HFFc6 (cell line): ENCODE measurements at places on chromosomes 5 and 9.
A peak's percentile ranks its signal among the peaks of the same experiment; 100 is the strongest.

DNA sequence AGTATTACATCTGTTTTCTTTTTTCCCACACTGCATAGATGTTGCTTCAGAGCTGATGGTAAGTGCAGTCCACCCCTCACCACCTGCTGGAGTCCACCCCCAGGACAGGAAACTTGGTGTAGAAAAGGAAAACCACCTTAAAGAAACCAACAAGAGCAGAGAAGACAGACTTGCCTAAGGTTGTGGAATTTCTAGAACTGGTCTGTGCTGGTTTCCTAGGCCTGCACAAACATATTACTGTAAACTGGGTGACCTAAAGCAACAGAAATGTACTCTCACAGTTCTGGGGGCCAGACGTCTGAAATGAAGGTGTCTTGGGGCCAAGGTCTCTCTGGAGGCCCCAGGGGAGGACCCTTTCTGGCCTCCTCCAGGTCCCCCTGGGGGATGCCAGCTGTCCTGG is 293.4 kb upstream of the IRX1 start:
- DNase-seq: no peak

GRCh38 chr5:35129921-35130485 is 82.3 kb upstream of the AGXT2 start:
- DNase-seq: no peak

DNA sequence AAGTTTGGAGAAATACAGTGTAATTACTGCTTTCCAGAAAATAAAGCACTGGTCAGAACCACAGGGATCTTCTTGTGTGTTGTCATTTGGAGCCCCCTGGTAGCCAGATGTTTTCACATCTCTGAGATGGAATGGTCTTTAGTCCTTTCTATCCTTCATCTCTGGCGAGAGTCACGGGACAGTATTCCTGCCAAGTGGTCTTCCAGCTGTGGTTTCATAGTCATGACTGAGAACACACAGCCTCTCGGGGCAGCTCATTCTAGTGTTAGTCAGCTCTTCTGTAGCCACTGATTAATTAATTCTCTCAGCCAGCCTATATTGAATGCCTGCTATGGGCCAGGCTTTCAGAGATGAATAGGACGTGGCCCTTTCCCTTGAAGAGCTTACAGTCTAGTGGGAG is 34.1 kb downstream of the HMGXB3 start:
- peak; percentile 83 for DNase-seq

- DNase-seq: no peak
These were observed 128.0 kb downstream of the PIP5K1B start for GRCh38 chr9:68832861-68833518.

DNA sequence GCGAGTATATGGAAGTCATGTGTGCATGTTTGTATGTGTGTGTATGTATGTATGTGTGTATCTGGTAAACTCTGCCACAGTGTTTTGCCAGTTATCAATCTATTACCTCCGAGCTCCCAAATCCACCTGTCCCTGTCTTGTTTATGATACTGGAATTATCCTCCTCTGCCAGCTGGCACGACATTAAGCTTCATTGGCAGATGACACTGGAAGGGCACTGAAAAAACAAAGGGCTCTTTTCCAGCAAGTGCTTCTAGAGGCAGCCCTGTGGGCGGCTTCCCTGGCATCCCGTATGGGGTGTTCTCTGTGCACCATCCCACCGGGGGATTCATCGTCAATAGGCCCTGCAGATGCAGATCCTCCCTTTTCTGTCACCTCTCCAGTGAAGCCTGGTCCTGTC is 221.5 kb downstream of the MSX2 start:
- DNase-seq: no peak

DNA sequence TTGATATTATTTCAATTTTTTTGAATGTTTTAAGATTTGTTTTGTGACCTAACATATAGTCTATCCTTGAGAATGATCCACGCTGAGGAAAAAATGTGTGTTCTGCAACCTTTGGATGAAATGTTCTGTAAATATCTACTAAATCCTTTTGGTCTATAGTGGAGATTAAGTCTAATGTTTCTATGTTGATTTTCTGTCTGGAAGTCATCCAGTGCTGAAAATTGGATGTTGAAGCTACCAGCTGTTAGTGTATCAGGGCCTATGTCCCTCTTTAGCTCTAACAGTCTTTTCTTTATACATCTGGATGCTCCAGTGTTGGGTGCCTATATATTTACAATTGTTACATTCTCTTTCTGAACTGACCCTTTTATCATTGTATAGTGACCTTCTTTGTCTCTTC is 422.3 kb downstream of the TMEM232 start:
- DNase-seq: no peak

DNA sequence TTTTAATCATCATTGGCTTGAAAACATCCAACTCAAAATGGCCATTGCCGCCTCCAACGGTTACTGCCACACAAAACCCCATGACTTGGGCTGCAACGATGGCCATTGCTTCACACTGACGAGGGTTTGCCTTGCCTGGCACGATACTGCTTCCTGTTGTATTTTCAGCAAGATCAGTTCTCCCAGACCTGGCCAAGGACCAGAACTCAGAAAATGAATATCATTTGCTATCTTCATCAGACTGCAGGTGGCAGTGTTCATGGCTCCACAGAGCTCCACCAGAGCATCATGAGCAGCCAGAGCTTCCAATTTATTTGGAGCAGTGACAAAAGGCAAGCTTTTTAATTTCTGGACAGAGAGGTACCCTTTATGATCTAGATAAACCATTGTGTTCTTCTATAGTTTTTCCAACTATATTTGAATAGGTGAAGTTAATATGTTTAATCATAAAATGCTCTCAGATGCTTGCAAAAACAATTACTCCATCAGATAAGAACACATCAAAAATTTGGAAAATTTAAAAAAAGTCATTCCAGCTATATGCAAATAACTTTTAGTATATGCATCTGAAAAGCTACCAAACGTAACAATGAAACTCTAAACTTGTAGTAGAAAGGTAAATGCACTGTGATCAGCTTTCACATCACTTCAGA is 10.4 kb downstream of the AMACR start:
- DNase-seq: peak; percentile 86

- DNase-seq: no peak
These were observed 32.2 kb upstream of the NOTCH1 start for GRCh38 chr9:136577941-136578625.

- no peak for DNase-seq
These were observed 7.9 kb downstream of the NSD1 start for GRCh38 chr5:177141496-177141895.

- DNase-seq: no peak
These were observed 331.2 kb upstream of the SMARCA2 start for GRCh38 chr9:1683951-1684350.

GRCh38 chr9:84573083-84573482 is 96.4 kb upstream of the NTRK2 start:
- no peak for DNase-seq

DNA sequence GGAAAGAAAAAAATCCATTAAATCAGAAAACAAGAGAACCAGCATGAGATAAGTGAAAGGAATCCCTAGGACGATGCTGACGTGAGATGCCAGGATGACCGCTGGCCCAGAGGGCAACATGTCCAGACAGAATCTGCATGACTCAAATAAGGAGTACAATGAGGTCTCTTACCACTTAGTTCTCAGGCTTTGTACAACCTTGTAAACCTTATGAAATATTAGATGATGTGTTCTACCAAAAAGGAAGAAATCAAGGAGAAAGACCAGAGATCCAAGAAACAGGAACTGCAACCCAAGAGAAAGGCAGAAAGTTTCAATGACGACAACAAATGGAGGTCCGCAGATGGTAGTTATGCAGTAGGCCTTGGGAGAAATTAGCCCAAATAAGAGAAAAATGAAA is 2.8 kb upstream of the GPR150 start:
- no peak for DNase-seq

- no peak for DNase-seq
These were observed 24.1 kb upstream of the DMAC1 start for GRCh38 chr9:7823651-7824050.

DNA sequence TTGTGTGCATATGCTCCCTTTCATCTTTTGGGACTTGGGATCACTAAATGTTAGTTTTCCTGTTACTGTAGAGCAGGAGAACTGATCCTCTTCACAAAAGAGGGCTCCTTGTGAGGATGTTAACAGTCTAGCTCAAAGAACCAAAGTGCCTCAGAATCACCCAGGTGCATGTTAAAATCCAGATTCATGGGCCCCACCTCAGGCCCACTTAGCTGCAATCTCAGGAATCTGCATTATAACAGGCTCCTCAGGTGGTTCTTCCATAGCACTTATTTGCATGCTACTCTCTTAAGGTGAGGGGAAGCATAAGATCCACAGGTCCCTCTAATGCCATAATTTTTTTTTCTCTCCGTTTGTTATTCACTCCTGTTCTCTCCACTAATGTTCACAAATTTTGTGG is 14.8 kb upstream of the MEF2C start:
- no peak for DNase-seq

DNA sequence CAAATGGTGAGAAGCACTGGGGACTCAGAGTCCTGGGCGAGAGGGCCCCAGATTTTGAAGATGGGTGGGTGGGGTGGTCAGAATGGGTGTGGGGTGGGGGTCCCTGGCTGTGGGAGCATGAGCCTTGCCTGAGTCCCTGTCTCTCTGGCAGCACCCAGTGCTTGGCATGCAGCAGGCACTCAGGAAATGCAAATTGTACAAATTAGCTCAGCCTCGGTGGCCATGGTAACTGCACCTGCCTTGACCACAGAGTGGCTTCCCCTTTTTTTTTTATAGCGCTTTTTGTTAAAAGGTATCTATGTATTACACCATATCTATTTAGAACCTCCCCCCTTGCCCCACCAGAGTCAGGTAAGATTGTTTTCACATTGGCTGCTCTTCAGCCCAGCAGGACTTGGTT is 19.2 kb upstream of the PITX1 start:
- DNase-seq: no peak

GRCh38 chr5:33675958-33676464 is 215.8 kb downstream of the ADAMTS12 start:
- DNase-seq: no peak

GRCh38 chr5:43631182-43631910 is 28.4 kb downstream of the NNT start:
- peak; percentile 84 for DNase-seq

DNA sequence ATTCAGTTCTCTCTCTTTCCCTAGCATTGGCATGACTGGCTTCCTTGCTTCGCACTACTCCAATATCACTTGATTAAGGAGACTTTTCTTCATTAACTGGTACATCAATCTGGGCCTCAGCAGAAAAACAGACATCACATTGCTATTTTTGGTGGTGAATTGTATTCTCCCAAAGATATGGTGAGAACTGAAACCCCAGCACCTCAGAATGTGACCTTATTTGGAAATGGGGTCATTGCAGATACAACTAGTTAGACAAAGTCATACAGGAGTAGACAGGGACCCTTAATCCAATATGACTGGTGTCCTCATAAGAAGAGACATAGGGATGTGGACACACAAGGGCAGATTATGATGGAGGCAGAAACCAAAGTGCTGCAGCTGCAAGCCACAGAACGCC is 7.5 kb upstream of the RAD23B start:
- DNase-seq: no peak

DNA sequence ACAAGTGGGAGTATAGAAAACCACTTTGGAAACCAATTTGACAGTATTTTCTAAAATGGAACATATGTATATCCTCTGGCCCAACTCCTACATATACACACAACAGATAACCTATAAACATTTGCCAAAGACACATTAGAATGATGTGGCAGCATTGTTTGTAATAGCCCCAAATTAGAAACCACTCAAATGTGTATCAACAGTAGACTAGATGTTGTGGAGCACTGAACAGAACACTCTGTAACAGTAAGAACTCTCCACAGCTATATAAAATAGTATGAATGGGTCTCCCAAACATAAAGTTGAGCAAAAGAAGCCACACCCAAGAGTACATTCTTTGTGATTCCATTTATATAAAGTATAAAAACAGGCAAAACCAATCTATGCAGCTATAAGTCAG is 6.1 kb downstream of the ZNF622 start:
- DNase-seq: no peak

DNA sequence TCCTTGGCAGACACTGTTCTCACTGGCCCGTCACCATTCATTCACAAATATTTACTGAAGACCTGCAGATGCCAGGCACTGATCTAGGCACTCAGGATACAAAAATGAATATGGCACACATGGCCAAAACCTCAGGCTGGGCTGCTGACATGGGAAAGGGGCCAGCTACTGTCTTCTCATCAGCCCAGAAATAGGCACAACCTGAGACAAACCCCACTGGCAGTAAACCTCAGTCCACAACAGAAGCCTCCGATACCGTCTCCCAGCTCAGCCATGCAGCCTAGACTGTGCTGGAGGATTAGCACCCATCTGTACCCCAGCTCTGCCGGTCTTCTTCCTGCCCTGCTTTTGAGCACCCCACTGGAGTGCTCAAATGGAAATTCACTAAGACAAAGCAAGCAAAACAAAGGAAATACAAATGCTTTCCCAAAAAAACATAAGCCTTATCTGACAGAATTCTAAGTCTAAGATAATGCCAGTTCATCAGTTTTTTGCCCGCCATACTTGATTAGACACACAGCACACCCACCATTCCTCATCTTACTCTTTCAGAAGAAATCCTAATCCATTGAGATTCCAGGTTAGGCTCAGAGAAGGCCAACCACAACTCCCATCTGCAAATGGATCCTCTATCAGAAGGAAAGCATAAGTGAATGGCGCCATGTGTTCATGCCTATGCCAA is 8.2 kb downstream of the P4HA2 start:
- no peak for DNase-seq

GRCh38 chr5:149358294-149358651 is 427 bp downstream of the PCYOX1L start:
- no peak for DNase-seq

DNA sequence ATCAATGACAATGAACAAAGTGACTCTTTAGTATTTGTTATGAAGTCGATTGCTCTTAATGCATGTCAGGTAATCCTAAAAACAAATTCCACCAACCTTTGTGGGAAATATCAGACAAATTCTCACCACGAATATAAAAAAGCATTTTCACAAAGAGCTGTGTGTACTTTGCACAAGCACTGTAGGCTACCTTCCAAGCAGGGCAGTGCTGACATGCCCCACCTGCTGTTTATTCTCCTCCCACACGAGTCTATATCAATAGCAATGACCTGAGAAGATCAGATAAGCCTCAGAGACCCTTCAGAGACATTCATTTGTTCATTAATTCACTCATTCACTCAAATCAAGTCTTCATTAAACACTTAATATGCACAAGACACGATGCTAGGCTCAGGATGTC is 469.1 kb downstream of the ZSWIM6 start:
- DNase-seq: no peak

- peak; percentile 62 for DNase-seq
These were observed 190.6 kb upstream of the MSX2 start for GRCh38 chr5:174533751-174534241.

DNA sequence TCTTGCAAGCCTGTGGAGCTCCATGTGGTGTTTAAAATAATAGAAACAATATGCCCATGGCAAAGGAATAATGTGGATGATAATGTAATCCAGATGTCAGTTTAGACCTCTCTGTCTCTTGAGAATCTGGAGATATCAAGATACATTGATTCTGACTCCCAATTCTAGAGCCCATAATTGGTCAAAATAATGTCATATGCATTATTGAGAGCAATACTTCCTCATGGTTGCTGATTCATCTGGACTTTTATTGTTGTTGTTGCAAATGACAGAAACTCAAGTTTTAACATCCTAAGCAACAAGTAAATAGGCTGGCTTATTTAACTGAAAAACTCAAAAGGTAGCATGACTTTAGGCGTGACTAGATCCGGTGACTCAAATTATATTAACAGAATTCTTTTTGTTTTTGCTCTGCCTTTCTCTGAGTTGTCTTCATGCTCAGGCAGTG is 152.1 kb downstream of the PCSK1 start:
- DNase-seq: peak; percentile 45
